ENCODE measurements at places on chromosomes 12 and 14. TPM values are rescaled to one million over a fixed set of nuclear protein-coding genes. Genes with fewer than 3 reads are reported as not detected.

GRCh38 chr12:117850048-117850447, 118.7 kb downstream of the KSR2 start:
- DNase-seq = peak; percentile 41

- DNase-seq = no peak
These were observed 32.2 kb downstream of the SLC25A21 start for GRCh38 chr14:37140176-37140575.

GRCh38 chr12:9711664-9712063, 21.2 kb downstream of the CLECL1 start:
- peak; percentile 26 for DNase-seq

- no peak for DNase-seq
These were observed 359.4 kb downstream of the TMEM121 start for GRCh38 chr14:105885561-105886320.

GRCh38 chr12:72256725-72257124, 15.4 kb upstream of the TRHDE start:
- DNase-seq = no peak

- DNase-seq = no peak
These were observed 183.7 kb upstream of the TMEM132C start for GRCh38 chr12:128083132-128083729.

DNA sequence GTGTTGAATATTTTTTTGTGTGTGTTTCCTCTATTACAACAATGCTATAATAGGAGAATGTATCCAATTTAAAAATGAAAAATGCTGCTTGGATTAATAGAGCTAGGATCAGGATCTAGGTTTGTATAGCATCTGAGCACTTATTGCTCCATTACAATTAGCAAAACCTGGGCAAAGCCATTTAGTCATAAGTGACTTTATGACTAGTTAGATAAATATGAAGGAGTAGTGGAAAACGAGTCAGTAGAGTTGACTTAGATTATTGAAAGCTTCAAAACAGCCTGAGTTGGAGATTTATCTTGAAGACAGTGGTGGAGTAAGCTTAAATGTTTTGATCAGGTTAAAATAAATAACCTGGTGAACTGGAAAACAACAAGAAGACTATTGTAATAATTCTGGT, 2.8 kb downstream of the MED21 start:
- DNase-seq = no peak

DNA sequence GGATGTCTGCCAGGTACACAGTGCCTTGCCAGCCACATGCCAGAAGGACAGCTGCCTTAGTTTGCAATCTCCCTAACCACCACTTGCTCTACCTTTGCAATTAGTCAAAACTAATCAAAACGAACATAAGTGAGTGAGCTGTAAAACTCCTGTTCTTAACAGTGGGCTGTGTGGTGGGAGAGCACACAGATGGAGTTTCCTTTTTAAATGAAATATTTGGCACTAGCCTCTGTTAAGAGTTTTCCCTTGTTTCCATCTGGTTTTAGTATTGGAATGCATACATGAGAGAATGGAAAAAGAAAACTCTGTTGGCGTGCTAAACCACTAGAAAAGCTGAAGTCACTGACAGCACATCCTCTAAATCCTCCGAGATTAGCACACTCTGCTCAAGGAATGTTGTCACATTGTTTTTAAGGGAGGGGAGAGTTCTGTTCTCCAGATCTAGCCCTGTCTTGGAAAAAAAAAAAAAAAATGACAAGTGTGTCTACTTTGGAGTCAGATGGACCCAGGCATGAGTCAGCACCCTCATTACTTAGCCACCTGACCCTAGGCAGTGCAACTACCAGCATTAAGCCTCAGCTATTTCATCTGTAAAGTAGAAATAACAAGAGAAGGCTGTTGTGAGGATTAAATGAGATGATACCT, 83.9 kb downstream of the STXBP6 start:
- peak; percentile 91 for DNase-seq

GRCh38 chr12:19440019-19440858, 947 bp downstream of the AEBP2 start:
- peak; percentile 59 for DNase-seq

OR6C70 gene
- not detected for total RNA-seq

VDR gene
- total RNA-seq = 8.2 TPM

NEK9 gene
- 32.0 TPM for total RNA-seq

ACVRL1 gene
- total RNA-seq = 18.0 TPM

RAB3IP gene
- 4.5 TPM for total RNA-seq

SLC25A47 gene
- total RNA-seq = not detected

KCNJ8 gene
- 19.4 TPM for total RNA-seq

SLC17A8 gene
- not detected for total RNA-seq

SLCO1B1 gene
- total RNA-seq = not detected

METTL1 gene
- 5.2 TPM for total RNA-seq

FBLN5 gene
- 77.7 TPM for total RNA-seq

PSMC1 gene
- 88.3 TPM for total RNA-seq

PIK3C2G gene
- not detected for total RNA-seq

PTPRR gene
- not detected for total RNA-seq
